ENCODE measurements at places on chromosomes 4 and X.

DNA sequence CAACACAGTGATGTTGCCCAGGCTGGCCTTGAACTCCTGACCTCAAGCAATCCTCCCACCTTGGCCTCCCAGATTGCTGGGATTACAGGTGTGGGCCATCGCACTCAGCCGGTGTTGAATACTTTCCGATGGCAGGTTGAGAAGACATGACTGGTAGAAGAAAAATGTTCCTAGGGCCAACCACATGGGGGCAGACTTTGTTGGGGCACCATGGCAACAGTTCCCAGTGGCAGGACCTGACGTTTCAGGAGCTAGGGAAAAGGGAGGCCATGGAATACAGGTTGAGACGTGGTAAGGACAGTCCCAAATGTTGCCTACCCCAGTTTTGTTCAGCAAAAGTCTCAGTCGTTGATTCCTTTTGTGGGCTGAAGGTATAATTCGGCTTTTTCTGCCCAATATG is 134.6 kb downstream of the ASMT start:
- DNase-seq: no peak

- no peak for DNase-seq
These were observed 226.6 kb downstream of the NLGN4X start for GRCh38 chrX:6002056-6002455.

- DNase-seq: no peak
These were observed 158.6 kb upstream of the ADGRL3 start for GRCh38 chr4:61041527-61041926.

DNA sequence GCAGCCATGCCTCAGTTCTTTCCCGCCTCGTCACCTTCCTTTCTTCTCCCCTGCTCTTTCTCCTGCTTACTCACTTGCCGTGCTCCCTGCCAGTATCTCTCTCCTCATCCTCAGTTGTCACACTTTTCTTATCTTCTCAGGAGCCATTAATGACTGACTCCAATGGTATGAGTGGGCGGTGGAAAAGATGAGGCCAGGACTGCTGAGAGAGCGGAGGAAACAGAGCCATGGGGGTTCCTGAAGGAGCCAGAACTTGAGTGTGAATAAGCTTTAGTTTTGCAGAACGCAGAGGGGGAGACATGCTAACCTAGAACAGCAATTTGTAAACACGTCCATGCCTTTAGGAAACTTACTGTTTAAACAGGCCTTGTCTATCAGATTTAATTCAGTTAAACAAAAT is 126.5 kb downstream of the CHIC2 start:
- no peak for DNase-seq

GRCh38 chr4:105147553-105148161 is 981 bp downstream of the TET2 start:
- DNase-seq: no peak

DNA sequence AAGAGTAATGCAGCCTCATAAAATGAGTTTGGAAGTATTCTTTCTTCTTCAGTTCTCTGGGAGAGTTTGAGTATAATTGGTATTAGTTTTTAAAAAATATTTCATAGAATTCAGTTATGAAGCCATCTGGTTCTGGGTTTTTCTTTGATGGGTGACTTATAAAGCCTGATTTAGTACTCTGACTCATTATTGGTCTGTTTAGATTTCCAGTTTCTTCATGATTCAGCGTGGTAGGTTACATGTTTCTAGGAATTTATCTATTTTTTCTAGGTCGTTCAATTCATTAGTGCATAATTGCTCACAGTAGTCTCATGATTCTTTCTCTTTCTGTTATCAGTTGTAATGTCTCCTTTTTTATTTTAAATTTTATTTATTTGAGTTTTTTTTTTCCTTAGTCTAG is 111.2 kb downstream of the CEP44 start:
- DNase-seq: no peak

- peak; percentile 15 for DNase-seq
These were observed 65.7 kb upstream of the MAP9 start for GRCh38 chr4:155442267-155443105.

DNA sequence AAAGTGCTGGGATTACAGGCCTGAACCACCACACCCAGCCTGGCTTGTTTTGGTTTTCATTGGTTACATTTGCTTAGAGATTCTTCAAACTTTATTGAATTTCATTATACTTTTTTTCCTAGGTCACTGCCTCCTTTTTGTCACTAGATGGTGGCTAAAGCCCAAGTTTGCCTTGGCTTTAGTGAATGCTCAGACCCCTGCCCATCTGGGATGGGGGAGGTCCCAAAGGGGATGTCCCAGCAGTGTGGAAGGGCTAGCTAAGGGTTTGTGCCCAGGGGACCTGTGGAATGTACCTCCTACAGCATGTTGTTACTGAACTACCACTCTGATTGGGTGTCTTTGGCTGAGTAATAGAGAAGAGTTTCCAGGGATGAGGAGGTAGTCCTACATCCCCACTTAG is 58.4 kb downstream of the CEP135 start:
- DNase-seq: no peak

GRCh38 chrX:37653397-37654085 is 32.0 kb upstream of the XK start:
- no peak for DNase-seq

GRCh38 chr4:185357211-185357610 is 38.5 kb downstream of the LRP2BP start:
- no peak for DNase-seq

GRCh38 chr4:126354784-126355183 is 1040.0 kb downstream of the FAT4 start:
- no peak for DNase-seq

GRCh38 chr4:154720618-154721267 is 23.1 kb upstream of the LRAT start:
- no peak for DNase-seq

DNA sequence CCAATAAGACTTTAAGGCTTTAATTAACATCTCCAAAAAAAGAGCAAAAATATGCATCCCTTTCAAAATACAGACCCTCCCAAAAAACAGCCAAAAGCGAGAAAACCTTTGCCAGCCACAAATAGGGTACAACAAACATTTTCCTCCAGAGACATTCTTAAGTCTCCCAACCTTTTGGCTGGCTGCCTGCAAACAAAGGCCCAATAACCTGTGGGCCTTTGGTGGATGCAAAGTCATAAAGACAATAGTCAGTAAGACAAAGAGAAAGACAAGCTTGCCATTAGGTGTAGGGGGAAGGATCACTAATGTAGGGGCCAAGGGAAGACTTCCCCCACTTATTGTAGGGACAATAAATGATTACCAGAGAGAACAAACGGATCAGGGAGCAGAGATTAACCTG is 215.5 kb upstream of the ZFP42 start:
- DNase-seq: no peak

- DNase-seq: no peak
These were observed 15.6 kb upstream of the ADH5 start for GRCh38 chr4:99104153-99104552.

GRCh38 chr4:1345903-1346780 is 866 bp upstream of the UVSSA start:
- no peak for DNase-seq

DNA sequence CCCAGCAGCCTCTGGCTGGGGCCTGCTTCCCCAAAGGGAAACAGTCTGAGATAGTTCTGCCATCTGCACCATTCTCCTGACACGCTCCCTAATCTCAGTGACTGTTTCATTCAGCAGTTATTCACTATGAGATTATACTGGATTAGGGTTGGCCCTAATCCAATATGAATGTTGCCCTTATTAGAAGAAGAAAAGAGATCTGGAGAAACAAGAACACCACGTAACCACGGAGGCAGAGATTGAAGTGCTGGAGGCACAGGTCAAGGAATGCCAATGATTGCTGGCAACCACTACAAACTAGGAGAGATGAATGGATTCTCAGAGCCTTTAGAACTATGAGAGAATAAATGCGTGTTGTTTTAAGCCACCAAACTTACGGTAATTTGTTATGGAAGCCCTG is 7.4 kb downstream of the ACOX3 start:
- DNase-seq: no peak

- DNase-seq: no peak
These were observed 64.6 kb downstream of the CRLF2 start for GRCh38 chrX:1147611-1148515.

GRCh38 chr4:55386073-55386472 is 9.7 kb upstream of the TMEM165 start:
- no peak for DNase-seq

GRCh38 chr4:159363361-159363760 is 260.5 kb downstream of the RAPGEF2 start:
- no peak for DNase-seq

- DNase-seq: no peak
These were observed 101.1 kb downstream of the CT47B1 start for GRCh38 chrX:120774606-120775005.

- DNase-seq: no peak
These were observed 70.0 kb downstream of the EVC start for GRCh38 chr4:5780831-5781480.

- DNase-seq: no peak
These were observed 390.7 kb upstream of the ADGRL3 start for GRCh38 chr4:60809486-60809800.

GRCh38 chr4:47791965-47792364 is 45.9 kb downstream of the CORIN start:
- DNase-seq: no peak

- no peak for DNase-seq
These were observed 23.5 kb upstream of the BDH2 start for GRCh38 chr4:103123114-103123513.

DNA sequence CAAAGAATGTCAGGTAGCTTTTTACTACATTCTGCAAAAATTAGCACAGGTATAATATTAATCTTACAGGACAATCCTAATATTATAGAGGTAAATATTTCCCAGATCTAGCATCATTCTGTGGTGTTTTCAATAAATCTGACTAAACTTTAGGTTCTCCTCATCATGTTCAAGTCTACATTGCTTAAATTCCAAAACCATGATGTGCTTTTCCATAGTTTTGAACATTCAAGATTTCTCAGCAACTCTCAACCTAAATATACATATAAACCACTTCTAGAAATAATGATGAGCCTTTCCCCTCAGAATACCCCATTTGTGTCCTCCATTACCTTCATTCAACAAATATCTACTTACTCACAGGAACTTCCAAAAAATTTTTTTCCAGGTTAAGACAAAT is 23.1 kb downstream of the EIF4E start:
- DNase-seq: no peak

DNA sequence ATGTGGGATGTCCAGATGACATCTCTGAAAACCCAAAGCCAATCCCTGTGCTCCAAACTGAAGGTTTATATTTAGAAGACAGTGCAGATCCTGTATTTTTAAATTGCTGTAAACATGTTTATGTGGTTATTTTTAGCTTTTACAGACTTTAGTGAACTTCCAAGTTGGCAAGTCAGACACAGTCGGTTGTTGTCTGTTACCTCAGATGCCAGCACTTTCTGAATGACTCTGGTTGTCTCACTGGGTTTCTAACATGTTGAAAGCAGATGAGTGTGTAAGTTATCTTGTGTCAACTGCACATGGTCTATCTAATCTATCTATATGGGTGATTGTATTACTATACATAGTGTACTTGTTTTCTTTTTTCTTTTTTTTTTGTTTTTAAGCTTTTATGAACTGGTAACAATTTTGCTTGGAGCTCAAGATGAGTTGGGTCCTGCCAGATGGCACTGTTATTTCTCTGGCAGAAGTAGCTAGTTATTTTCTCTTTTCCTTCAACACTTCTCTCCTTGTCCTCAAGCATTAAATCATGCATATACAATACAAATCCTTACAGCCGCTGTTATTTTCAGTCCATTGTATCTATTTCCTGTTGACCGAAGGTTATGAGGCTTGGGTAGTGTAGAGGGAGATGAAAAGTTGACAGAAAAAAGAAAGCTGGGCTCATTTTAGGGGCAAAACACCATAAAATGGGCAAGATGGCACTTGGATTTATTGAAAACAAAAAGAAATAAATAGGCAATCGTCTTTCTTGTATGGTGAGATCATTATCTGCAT is 66.3 kb downstream of the GAB1 start:
- DNase-seq: no peak

- peak; percentile 7 for DNase-seq
These were observed 929 bp downstream of the ZBTB33 start for GRCh38 chrX:120251471-120252011.

- no peak for DNase-seq
These were observed 201.1 kb upstream of the FAT1 start for GRCh38 chr4:186924723-186925122.

GRCh38 chr4:104641418-104641817 is 146.7 kb upstream of the CXXC4 start:
- no peak for DNase-seq

DNA sequence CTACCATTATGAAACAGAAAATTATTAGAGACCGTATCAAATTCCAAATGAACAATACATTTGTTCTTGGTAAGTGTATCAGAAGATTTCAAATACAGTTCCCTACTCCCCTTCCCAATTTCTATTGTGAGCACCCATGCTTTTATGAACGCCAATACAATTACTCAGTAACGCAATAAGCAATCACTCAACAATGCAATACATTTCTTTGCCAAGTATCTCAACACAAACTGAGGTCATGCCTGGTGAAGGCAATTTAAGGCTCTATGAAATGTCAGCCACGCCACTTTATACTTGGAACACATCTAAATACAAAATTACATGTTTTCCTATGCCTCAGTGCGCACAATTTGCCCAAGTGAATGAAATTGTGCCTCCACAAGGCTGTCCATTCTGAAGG is 712 bp downstream of the PNPLA4 start:
- DNase-seq: no peak

DNA sequence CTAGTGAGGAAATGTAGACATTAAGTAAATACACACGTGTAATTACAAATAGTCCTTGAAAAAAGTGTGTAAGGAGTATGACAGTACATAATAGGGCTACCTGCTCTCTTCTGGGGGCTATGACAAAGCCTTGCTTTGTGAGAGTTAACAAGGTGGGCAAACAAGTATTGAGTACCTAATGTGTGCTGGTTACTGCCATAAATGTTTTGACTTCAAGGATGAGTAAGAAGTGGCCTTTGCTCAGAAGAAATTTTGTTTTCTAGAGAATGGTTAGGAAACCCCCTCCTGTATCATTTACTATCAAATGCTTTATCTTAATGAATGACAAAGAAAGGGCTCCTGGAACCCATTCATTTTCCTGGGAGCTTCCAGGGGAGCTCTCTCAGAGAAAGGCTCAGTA is 167.0 kb upstream of the CASK start:
- DNase-seq: no peak

- no peak for DNase-seq
These were observed 19.0 kb downstream of the USP53 start for GRCh38 chr4:119231491-119231890.

GRCh38 chrX:116111934-116112595 is 58.5 kb upstream of the AGTR2 start:
- no peak for DNase-seq

DNA sequence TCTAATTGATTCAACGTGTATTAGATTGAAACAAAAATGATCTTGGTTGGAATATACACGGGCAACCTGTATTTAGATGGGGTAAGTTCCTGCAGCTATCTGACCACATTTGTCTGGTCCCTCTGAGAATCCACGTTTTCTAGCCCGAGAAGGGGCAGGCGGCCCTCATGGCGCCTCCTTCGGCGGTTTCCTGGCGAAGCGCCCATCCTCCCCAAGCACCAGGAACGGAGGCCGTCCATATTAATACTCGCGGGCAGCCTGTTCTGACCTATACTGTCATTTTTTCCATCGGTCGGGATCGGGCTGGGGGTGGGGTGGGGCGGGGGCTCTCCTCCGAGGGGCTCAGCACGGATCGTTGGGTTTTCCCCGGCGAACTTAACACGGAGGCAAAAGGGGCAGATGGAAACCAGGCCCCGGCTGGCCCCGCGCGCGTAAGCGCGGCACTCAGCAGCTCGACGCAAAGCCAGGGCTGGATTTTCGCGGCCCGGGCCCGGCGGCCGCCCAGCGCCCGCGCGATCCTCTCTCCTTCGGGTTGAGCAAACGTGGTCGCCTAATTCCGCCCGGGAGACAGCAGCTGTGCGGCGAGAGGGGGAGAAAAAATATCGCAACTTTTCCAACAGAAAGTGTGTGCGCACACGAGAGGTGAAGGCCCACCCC is 77.2 kb upstream of the BCOR start:
- no peak for DNase-seq
